ENCODE measurements at places on chromosomes 4 and X.

GRCh38 chrX:124388562-124388961 lies 42.2 kb downstream of the SH2D1A start:
- no peaks in the 10 kb centered on the region for H3K4me1 ChIP-seq
- H3K27me3 ChIP-seq, result no peaks in the 10 kb centered on the region
- no peak overlapping the region for H3K27ac ChIP-seq
- H3K36me3 ChIP-seq, result no peaks in the 10 kb centered on the region

GRCh38 chrX:129360175-129360574 lies 163.1 kb downstream of the SMARCA1 start:
- H3K27me3 ChIP-seq, result no peaks in the 10 kb centered on the region
- DNase-seq, result no peak
- no peak overlapping the region for H3K4me3 ChIP-seq
- no peaks in the 10 kb centered on the region for H3K36me3 ChIP-seq
- no peaks in the 10 kb centered on the region for H3K4me1 ChIP-seq

DNA sequence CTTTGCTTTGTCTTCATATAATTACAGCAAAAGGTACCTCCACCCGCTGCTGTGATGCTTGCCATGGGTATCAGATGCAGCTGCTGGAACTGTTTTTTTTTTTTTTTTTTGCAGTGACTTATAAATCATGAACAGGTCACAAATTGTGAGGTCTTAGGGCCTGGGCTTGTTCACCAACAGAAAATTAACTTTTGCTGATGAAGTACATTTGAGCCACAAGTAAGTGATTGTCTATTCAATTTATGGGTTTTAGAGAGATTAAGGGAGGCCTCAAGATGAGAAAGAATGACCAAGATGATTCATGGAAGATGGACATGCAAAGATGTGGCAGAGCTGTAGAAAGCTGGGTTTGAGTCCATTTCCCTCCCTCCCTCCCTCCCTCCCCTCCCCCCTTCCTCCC lies 18.0 kb upstream of the GBA3 start:
- H3K4me3 ChIP-seq, result no peak overlapping the region
- peaks cover 5% of the 10 kb centered on the region for H3K4me1 ChIP-seq
- no peak overlapping the region for H3K27ac ChIP-seq
- H3K36me3 ChIP-seq, result no peaks in the 10 kb centered on the region
- DNase-seq, result no peak

GRCh38 chr4:44791831-44792230 lies 65.5 kb upstream of the GNPDA2 start:
- no peaks in the 10 kb centered on the region for H3K27me3 ChIP-seq
- H3K4me3 ChIP-seq, result no peak overlapping the region
- no peak overlapping the region for H3K27ac ChIP-seq

DNA sequence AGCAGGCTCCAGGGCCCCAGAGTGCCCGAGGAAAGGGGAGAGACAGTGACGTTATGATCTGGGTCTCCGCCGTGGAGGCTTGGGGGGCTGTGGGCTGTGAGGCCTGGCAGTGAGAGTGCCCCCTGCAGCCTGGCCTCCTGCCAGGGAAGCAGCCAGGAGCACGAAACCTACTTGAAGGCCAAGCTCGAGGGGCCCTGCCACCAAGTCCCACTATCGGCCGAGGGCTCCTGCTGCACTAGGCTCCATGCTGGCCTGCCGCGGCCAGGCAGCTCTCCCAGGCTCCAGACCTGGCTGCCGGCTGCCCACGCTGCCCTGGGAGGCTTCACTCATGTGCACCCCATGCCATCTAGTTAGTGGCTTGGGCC lies 18.7 kb downstream of the FLNA start:
- H3K4me3 ChIP-seq, result no peak overlapping the region
- no peaks in the 10 kb centered on the region for H3K27me3 ChIP-seq
- peak overlapping the region; percentile 17 for H3K27ac ChIP-seq
- peaks cover 37% of the 10 kb centered on the region for H3K36me3 ChIP-seq
- H3K4me1 ChIP-seq, result no peaks in the 10 kb centered on the region

DNA sequence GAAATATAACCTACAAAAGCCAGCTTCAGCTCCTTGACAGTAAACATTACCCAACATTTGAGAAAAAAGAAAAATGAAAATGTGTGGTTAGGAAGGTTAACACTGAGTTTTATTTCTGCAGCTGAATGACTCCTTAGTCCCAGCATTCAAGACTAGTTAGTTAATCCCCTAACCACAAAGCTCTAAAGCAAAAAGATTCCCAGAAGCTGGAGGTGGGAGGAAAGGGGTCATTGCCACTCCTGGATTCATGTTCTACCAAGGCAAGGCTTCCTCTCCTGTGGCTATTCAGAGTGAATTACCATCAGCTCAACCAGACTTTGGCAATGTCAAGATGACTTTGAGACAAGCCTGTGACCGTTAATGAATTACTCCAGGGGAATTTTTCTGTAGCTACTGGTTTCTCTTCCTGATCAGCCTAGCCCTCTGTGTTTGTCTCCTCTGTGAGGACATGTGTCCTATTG lies 63.6 kb downstream of the HADH start:
- no peaks in the 10 kb centered on the region for H3K27me3 ChIP-seq
- no peak overlapping the region for H3K27ac ChIP-seq
- no peaks in the 10 kb centered on the region for H3K4me1 ChIP-seq
- H3K4me3 ChIP-seq, result no peak overlapping the region

DNA sequence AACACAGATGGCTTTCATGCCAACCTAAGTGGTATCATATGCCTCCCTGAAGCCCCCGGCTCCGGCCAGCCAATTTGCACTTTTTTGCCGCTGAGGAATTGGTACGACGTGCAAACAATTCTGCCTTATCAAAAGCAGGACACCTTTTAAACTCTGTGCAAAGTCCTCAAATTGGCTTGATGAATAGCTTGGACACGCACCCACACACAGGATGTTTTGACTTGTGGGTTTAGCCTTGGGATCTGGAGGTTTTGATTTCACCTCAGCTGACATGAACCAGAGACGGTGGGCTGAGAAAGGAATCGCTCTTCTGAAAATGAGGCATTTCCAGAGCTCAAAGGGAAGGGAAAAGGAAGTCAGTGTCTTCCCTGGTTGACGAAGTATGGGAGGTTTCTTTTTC lies 110.8 kb upstream of the SHOX start:
- H3K27ac ChIP-seq, result no peak overlapping the region
- H3K4me3 ChIP-seq, result no peak overlapping the region
- H3K36me3 ChIP-seq, result no peaks in the 10 kb centered on the region

DNA sequence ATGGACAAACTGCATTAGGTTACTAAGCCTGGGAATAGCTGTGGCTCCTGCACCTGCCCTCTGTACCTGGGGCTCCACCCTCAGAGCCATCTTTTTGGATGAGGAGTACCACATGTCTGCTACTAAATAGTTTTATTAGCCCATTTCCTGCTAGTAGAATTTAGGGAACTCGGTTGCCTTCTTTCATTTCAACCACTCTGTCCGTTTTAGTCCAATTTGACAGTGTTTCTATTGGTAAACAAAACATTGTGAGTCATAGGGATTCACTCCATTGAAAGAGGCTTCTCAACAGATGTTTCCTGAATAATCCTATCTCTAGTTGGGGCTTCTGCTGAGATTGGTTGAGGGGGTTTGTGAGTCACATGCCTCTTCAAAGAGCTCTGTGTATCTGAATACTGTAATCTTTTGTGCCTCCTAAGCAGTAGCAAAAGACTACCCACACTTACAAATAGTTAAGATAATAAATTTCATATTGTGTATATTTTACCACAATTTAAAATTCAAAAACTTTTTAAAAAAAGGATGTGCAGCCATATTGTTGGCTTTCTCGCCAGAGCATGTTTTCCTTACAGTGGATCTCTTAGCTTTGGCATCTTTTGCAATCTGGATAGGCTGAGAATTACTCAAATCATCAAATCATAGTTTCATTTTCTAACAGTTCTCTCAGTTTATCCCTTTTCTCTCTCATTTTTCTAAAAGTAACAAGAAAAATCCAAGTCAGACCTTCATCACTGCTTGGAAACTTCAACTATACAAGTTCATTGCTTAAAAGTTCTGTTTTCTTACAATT lies 9.9 kb downstream of the FAM200B start:
- no peak overlapping the region for H3K27ac ChIP-seq
- peaks cover 5% of the 10 kb centered on the region for H3K4me1 ChIP-seq
- no peak overlapping the region for H3K4me3 ChIP-seq

Data from esophagus squamous epithelium (tissue), 5 donors.